Inflammatory macrophage (primary cell): ENCODE measurements at places on chromosomes 12 and 14.

DNA sequence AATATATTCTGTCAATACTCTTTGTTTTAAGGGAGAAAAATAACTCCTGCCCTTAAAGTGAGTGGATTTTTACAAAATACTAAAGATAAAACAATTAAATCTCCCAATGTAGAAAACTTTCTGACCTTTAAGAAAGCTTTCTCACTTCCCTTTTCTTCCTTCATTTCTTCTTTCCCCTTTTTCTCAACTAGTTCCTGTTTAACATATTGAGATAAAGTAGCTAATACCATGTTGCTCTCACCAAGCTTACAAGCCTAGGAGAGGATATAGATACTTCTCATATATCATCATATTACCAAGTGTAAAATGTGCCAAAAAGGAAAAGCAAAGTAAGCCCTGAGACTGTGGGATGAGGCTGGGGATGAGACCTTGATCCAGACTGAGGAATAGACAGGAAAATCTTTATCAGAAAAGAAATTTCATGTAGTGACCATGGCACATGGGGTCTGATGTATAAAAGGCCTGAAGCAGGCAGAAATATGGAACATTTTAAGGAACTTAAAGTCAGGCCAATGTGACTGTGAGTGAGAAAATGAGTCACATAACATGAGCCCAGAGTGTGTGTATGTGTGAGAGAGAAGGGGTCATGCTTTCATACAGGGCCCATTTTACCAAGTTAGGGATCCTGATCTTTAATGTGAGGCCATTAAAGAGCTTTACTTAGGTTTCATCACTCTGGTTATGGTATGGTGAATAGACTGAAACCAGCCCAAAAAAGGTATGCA, 1.6 kb upstream of the RPL10L start:
- DNase-seq, result peak; percentile 51

- DNase-seq, result no peak
These were observed 40.3 kb downstream of the FERMT2 start for GRCh38 chr14:52910572-52910971.

GRCh38 chr12:114776731-114777442, 92.9 kb upstream of the TBX3 start:
- no peak for DNase-seq

DNA sequence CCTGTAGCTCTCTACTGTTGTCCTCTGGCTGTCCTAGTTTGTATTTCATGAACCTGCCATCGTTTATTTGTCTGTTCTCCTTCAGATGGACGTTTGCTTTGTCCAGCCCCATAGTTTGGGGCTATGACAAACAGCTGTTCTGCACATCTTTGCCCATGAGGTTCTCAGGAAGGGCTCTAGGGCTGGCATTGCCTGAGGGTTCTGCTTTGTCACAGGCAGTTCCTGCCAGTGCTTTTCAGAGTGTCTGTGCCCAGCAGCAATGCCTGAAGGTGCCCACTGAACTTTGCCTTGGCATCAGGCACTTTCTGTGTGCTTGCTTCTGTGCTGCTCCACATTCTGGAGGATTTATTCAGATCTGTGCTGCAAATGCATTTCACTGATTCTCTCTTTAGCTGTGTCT, 361.3 kb downstream of the TMEM121 start:
- no peak for DNase-seq

- DNase-seq, result no peak
These were observed 612.0 kb downstream of the FLRT2 start for GRCh38 chr14:86141966-86142365.

DNA sequence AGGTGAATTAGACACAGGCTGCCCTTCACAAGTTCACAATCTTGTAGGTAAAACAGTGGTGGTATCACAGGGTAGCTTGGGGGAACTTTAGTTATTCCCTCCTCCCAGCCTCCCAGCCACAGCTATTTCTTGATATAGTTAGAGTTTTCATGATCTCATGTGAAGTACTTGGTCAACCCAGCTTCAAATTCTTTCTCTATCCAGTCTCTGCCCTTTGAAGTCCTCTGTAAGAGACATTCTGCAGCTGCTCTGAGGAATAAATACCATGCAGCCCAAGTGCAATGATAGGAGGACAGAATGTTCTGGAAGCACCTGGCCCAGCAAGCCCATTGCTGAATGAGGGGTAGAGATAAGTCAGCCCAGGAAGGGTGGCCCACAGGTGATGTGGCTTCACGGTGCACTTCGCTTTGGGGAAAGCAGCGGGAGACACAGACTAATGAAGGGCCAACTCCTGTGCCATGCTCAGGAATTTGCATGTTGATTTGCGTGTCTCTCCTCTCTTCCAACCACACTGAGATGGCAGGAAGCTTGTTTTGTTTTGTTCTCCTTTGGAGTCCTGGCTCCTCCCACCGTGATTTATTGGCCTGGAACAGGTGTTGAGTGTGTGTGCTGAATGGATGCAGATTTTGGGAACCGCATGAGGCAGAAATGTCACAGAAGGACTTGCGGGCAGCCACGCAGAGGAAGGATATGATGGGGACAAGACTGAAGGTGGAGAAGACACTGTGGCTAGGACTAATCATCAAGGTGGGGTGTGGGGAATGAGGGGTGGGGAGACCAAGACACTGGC, 8.0 kb upstream of the TXNRD1 start:
- DNase-seq, result no peak

- no peak for DNase-seq
These were observed 5.5 kb downstream of the ZFP36L1 start for GRCh38 chr14:68787092-68787992.

DNA sequence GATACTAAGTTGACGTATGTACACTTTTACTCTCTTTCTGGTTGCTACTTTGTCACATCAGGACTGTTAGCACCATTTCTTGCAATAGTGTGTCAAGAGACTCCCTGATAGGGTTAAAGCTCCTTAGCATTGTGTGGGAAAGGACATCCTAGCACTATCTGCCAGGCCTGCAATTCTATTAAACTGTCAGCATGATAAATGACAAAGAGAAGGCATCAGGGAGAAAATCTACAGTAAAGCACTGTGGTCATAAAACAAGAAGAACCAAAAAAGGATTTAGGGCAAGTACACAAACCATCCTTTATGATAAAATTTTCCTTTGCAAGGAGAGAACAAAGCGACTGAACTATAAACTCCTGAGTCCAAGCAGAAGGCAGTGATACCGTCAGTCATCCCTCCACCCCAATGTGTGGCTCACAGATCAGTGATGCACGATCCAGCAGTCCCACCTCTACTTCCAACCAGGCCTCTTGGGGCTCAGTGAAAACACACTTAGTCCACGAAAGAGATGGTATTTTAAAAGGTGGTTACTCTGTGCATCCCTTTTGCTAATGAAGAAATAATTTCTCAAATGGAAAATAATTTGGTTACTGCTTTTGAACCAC, 31.4 kb upstream of the SLC35F4 start:
- no peak for DNase-seq

GRCh38 chr12:111991946-111992345, 21.0 kb downstream of the TMEM116 start:
- DNase-seq, result no peak

GRCh38 chr12:77238335-77238734, 173.0 kb upstream of the E2F7 start:
- no peak for DNase-seq

GRCh38 chr14:31080056-31080455, 53.9 kb upstream of the STRN3 start:
- DNase-seq, result no peak

- peak; percentile 11 for DNase-seq
These were observed 63.5 kb downstream of the CLMN start for GRCh38 chr14:95256002-95256775.
